ENCODE measurements at places on chromosomes 1 and 21. TPM values are rescaled to one million over a fixed set of nuclear protein-coding genes. Genes with fewer than 3 reads are reported as not detected.

Gene ATXN7L2
- 6.5 TPM for total RNA-seq

Gene TRNP1
- total RNA-seq: 2.0 TPM

Gene SLC1A7
- total RNA-seq: not detected

Gene SLC50A1
- 14.4 TPM for total RNA-seq

Gene NKAIN1
- total RNA-seq: 14.5 TPM

Gene PGLYRP4
- not detected for total RNA-seq

DNA sequence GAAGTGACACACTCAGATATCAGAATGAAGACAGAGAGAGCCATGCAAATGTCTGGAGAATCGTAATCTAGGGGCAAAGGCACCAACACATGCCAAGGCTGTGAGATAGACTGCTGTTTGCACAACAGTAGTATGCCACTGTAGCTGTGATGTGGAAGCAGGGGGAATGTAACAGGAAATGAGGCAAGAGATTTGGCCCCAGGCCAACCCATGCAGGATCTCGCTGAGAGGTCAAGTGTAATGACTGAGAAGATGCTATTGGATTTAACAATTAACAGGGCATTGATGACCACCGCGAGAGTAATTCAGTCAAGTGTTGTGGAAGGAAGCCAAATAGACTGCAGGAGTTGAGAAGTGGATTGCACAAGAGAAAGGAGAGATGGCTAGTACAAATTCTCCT is 107.3 kb upstream of the ST6GALNAC5 start:
- no peak for DNase-seq

DNA sequence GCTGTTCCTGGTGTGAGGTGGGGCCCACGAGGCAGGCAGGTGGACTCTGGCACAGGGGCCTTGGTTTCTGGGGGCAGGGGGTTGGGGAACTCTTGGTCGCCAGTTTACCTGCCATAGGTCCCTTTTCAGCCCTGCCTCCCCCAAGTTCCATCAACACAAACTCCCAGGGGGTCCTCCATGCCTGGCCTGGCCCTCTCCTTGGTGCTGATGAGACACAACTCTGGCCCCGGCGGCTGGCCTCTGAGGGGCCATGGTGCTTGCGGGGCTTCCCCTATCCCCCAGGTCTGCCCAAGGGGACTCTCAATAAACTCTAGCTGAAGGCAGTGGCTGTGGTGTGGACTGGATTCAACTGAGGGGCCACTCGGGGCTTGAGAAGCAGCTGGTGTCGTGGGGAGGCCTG is 16.0 kb downstream of the HTR6 start:
- DNase-seq: peak; percentile 59

DNA sequence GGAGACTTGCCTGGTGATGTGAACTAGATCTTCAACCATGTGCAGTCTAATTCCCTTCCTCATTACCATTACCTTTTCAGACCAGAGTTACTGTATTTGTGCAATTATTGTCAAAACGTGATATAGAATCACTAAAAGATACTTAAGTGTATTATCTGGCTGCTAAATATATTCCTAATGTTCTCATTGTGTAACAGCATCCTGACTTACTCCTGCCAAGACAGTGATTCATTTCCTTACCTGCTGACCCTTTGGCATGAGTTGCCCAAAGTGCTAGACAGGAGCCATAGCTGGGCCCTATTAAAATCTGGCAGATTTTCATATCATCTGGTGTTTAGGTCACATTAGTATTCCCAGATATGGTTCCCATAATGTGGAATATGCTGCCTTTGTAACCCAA is 598.3 kb upstream of the CAMK1G start:
- DNase-seq: no peak

- DNase-seq: no peak
These were observed 15.5 kb downstream of the PI4KB start for GRCh38 chr1:151311589-151312331.

DNA sequence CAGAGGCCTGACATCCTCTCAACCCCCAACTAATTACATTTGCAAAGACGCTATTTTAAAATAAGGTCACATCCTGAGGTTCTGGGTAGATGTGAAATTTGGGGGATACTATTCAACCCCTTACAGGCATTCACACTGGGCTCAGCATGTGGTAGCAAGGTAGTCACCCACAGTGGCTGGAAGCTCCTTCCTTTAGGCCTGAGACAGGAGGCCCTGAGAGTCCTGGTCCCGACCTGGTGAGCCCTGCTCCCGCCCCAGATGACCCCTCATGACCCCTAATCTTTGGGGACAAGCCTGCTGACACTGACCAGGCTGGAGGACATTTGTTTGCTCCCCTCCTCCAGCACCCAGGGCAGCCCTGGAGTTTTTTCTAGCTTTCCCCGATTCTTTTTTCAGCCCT is 225.9 kb downstream of the DYRK1A start:
- DNase-seq: peak; percentile 24

GRCh38 chr1:66433611-66434010 is 100.3 kb upstream of the SGIP1 start:
- no peak for DNase-seq

GRCh38 chr1:27970401-27970800 is 10.6 kb downstream of the XKR8 start:
- no peak for DNase-seq

GRCh38 chr1:63635681-63636080 is 42.5 kb downstream of the PGM1 start:
- no peak for DNase-seq

DNA sequence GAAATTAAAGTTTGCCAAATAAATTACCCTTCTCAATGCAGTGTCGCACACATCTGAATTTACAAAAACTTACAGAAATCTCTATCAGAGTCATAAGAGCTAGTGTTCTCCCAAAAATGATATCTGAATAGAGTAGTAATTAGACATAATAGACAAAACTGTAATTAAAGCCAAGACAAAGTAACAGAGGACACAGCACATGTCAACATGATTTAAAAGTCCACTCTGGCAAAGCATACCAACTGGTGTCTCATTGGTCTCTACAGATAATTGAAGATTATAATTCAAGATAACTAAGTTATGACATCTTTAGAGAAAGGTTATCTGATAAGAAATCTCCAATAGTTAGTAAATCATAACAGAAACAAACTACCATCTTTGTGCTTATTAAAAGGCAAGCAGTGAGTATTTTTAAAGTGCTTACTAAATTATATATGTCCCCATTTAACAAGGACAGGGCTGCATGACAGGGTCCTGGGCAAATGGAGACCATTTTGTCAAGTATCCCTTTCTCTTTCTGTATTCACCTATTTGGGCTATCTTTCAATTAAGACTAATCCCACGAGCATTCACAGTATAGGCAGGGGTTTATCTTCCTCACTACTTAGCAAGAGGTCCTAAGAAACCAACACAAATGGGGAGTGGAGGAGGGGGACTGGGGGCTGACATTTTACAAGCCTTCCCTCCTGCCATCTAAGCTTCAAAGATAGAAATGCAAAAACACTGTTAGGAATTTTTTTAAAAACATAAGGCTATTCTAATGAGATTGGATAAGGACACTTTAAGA is 26.0 kb downstream of the PTP4A2 start:
- DNase-seq: peak; percentile 13

DNA sequence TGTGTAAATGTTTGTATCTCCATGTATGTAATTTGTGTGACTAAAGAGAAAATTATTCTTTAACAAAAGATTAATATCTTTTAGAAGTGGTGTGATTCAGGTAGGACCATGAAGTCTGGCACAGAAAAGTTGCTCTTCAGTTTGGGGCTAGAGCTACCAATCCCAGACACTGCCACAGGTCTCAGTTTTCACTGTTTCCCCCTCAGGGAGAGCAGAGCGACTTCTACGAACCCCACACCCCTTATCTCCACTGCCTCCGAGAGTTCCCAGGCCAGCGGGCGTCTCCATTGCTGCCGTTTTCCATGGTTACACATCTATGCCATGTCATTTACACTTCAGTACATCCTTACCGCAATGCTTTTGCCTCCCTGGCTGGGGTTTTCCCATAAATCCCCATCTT is 93.0 kb upstream of the SMYD2 start:
- peak; percentile 24 for DNase-seq

DNA sequence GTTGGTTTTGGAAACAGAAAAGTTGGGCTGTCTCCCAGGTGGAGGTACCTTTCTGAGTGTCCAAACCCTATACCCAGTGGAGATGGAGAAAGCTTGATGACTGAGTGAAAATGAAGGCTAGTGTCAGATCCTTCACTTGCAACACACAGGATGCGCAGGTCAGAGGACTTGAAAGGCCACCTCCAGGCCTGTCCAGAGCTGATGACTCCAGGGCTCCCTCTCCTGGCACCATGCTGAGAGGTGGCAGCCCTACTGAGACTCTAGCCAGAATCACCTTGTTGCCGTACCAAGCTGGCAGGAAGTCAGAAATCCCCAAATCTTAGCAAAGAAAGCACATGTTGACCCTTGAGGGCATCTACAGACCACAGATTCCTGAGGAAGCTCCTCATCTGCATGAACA is 16.4 kb downstream of the KNCN start:
- no peak for DNase-seq

DNA sequence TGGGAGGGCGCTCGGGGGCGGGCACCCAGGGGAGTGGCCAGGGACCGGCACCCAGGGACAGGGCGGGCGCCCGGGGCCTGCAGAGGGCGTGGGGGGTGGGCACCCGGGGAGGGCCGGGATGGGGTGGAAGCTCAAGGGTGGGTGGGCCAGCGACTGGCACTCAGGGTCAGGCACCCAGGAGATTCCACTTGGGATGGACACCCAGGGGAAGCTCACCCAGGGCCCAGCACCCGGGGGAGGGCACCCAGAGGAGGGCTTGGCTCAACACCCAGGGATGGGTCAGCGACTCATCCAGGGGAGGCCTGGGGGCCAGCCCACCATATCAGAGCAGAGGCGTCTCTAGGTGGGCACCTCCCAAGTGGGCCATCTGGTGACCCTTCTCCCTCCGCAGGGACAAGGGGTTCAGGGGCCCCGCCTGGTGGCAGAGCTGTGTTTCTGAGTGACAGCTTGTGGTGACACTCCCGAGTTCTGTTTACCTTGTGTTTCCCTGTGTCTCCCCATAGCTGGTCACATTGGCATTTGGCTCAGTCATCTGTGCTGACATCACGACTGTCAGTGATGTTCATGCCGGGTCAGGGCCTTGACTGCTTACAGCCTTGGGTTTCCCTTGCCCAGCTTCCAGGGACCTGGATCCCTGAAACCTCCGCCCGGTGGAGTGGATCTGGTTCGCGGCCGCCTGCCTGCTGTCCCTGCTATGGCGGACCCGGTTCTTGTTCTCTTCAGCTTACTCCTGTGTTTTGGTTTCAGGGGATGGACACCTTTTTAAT is 749 bp downstream of the IBA57 start:
- DNase-seq: peak; percentile 82
